ENCODE measurements at places on chromosomes 7 and 10.

GRCh38 chr7:3461923-3462322, 160.9 kb downstream of the SDK1 start:
- DNase-seq, result no peak

GRCh38 chr7:115574681-115575291, 455.8 kb downstream of the TFEC start:
- DNase-seq, result no peak

DNA sequence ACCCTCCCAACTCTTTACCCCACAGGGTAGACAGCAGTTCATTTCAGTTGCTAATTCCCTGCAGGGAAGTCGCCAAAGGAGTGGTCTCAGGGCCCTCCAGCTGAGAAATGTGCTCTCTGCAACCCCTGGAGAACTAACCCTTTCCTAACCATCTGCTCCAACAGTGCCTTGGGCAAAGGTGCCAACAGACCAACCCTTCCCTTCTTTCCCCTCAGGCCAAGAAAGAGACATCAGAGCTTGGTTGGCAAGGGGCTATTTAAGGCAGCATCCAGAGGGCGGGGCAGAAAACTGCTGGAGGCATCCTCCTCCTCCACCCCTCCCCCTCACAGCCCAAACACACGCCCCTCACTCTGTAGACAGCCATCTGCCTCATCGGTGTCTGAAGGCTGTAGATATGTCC, 1.7 kb downstream of the SORBS1 start:
- DNase-seq, result no peak

- DNase-seq, result no peak
Measured at GRCh38 chr10:108052981-108053380, 888.5 kb upstream of the SORCS1 start.

Measured in germinal center (tissue), 1 donor.